ENCODE measurements at places on chromosomes 4 and X.

- no peak for DNase-seq
Observed at GRCh38 chr4:126916626-126917140, 716.1 kb upstream of the INTU start.

DNA sequence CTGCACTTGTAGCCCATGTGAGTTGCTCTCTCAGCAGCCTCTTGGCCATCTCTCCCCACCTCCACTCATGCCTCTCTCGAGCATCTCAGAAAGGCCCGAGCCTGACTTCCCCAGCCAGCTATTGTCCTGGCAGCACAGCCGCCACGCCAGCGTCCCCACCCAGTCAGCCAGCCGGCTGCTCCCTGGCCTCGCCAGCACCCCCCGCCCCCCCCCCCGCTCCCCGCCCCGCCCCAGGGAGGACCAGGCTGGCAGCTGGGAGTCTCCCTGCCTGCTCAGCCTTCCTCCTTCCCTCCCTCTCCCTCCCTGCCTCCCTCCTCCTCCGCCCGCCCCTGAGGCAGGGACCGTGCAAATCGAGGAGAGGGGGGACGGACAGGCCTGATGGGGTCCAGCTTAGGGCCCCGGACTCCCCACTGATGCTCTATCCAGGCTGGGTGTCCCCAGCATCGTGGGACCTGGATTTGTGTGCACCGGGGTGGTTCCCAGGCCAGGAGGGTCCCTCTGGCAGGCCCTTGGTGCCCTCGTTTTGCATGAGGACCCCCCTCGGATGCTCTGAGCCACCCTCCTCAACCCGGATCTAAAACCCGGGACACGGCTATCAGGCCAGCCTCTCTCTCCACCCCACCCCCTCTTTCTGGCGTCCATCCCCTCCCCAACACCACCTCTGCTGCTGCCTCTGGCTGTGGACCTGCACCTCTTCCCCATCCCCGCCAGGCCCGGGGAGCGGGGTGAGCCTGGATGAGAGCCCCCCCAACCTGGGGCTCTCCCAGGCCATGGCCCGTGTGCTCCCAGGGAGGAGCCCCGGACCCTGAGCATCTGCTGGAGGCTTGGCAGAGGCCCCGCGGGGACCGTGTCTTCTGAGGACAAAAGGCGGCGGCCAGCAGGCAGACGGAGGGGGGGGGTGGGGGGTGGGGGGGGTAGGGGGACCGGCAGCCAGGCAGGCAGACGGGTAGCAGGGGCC, at the start of gene GPR173:
Gene GPR173, plus strand, starts transcription at position 621 of the 958 bp plus-strand sequence. CDS start 27,833 bp downstream, outside the sequence.
- DNase-seq: no peak

- DNase-seq: no peak
Observed at GRCh38 chrX:114252186-114252585, 331.7 kb upstream of the HTR2C start.

- DNase-seq: no peak
Observed at GRCh38 chr4:102533348-102533747, 32.2 kb downstream of the NFKB1 start.

DNA sequence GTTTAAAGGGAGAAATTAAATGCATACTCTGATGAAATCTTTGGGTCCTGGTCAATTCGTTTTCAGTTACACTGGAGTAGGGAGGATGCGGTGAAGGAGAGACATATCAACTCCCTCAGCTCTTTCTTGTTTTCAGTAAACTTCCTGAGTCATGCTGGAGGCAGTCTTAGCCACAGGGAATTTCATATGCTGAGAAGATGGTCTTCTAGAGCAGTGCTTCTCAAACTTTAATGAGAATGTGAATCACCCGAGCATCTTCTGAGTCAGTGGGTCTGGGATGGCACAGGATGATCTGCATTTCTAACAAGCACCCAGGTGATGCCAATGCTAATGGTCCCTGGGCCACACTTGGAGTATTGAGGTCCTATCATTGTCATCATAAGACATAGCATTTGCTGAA, 214.5 kb downstream of the KIT start:
- no peak for DNase-seq

DNA sequence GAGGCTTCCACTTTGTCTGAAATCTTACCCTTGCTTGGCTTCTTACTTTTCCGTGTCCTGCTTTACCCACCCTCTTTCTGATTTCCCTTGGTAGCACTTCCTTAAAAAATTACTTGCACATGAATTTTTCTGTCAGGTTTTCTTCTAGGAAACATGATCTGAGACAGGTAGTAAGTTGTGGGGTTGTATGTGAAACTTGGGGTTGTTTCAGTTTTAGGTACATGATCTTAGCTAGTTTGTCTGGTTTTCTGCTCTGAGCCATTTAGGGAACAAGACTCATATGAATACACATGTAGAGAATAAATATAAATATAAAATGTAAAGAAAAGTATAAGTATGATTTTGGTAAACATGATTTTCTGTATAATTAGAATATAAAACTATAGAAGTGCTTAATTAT, 17.4 kb upstream of the ARMCX2 start:
- no peak for DNase-seq

GRCh38 chrX:121858867-121859647, 811.6 kb downstream of the GLUD2 start:
- no peak for DNase-seq

DNA sequence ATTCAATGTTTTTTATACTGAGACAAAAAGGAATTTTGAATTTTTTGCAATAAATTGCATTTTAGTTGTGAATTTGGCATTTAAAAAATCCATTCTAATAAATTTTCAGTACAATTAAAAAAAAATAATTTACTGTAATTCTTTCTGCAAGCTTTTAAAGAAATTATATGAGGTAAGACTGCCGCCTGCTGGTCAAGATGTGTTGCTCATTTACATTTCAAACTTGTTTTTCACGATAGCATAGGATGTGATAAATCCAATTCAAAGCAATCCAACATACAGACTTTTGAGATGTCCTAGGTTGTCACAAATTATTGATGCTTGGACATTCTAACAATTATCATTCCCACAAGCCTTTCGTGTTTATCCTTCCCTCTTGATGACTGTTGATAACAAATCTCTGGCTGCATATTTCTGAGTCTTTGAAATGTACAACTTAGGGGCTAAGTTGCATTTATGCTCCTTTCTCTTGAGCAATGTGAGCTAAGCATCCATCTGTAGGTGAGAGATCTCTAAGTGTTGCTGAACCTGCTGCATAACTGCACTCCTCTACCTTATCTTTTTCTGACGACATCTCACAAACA, 21.7 kb upstream of the MFAP3L start:
- DNase-seq: no peak

DNA sequence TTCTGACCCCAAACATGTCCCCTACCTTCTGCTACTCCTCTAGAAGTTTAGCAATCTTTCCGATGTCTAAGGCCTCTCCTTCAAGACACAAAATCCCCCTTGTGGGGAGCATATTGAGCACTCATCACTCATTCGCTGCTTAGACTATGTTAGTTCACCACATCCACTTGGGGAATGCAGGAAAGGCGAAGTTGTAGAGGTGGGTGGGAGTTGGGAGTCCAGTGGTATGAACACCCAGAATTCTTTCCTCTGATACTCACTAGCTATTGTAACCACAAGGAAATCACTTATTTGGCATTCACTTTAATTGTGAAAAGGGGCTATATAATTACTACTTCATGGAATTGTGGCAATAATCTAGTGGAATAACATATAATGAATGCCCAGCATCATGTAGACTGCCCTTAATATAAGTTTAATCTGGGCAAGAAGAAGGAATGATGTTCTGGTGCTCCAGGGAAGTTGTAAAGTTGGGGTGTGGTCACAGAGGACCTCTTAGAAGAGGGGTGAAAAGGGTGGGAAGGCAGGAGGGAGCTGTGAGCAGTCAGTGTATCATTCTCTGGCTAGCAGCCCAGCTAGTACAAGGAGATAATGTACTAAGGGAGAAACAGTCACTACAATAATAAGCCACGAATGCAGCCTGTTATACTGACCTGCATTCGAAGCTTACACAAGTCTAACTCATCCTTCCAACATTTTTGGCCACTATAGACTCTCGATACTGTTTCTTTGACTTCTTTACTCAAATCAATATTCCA, 468.2 kb upstream of the DIPK2B start:
- no peak for DNase-seq

- DNase-seq: no peak
Observed at GRCh38 chr4:1982124-1983052, 26.4 kb downstream of the NELFA start.

DNA sequence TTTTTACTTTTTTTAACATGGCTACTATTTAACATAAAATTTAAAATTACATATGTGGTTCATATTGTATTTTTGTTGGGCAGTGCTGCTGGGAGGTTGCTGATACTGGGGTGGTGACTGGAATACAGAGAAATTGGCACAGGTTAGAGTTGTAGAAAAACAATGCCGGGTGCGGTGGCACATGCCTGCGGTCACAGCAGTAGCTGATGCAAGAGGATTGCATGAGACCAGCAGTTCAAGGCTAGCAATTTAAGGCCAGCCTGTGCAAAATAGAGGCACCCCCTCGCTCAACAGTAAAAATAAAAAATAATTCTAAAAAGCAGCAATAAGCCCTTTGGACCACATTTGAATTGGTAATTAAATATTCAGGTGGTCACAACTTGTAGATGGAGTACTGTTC, 11.8 kb upstream of the CPE start:
- no peak for DNase-seq

GRCh38 chr4:152634110-152634760, 45.6 kb downstream of the TMEM154 start:
- no peak for DNase-seq

- no peak for DNase-seq
Observed at GRCh38 chrX:80022363-80023031, 7.9 kb downstream of the TBX22 start.

DNA sequence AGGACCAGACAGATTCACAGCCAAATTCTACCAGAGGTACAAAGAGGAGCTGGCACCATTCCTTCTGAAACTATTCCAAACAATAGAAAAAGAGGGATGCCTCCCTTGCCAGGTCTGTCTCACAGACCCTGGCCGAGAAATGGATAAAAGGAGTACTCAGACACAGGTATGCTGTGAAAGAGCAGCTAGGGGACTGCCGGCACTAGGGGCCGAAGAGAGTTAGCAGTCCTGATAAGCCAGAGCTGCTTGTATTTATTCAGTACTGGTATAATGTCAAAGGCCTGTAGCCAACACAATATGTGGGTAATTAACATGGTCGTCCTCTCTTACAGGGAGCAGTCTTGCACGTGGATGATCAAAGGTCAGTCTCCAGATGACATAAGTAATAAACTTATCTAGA, 1042.1 kb upstream of the LCORL start:
- no peak for DNase-seq

DNA sequence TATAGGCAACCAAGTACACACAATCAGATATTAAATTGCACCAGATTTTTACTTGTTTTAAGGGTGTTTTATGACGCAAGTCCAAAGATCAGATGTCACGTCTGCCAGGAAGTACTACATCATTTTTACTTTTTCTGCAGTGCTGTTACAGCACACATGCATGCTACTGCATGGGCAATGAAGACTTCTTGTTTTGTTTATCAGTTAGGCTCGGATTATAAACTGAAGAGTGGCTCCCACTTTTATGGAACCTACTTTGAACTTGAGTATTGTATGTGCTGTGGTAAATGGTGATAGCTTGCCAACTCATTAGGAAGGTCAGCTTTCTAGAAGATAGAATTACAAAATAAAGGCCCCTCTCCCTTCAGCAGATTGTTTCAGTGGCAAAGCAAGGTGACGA, 131.6 kb downstream of the CEP135 start:
- no peak for DNase-seq

- DNase-seq: no peak
Observed at GRCh38 chrX:135520022-135520552, 373 bp upstream of the INTS6L start.

- no peak for DNase-seq
Observed at GRCh38 chr4:55977811-55978210, 29.1 kb downstream of the CEP135 start.

GRCh38 chrX:39613997-39614679, 483.6 kb downstream of the BCOR start:
- DNase-seq: no peak

- DNase-seq: no peak
Observed at GRCh38 chr4:55491486-55491885, 55.2 kb downstream of the CLOCK start.

- DNase-seq: no peak
Observed at GRCh38 chr4:16120720-16121119, 36.9 kb upstream of the PROM1 start.

Measured in RWPE2 (cell line).